Stimulated activated CD8-positive, alpha-beta memory T cell treated with anti-CD3 and anti-CD28 coated beads, Interleukin-7, amount 100 ng/mL, for 1 hour (primary cell): ENCODE measurements at places on chromosomes 2 and 18.

GRCh38 chr2:191985740-191986139 is 138.9 kb upstream of the CAVIN2 start:
- DNase-seq = no peak

DNA sequence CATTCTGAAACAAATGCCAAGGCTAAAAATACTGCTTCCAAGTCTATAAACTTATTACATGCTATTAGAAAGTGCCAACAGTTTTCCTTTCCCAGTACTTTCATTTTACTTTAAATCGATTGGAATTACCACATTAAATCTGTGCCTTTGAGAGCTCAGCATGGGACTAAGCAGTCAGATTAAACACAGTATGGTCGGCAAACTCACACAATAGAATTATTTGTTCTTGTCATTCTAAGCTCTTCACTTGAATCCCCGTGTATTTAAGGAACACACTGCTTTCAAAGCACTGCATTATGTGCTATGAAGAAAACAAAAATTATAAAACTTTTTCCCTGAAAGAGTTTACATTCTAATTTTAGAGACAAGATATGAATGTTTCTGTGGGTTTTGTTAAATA is 444.4 kb upstream of the SLC39A10 start:
- DNase-seq = no peak

- DNase-seq = peak; percentile 25
These were observed 10.8 kb upstream of the ERMN start for GRCh38 chr2:157336137-157337010.

- DNase-seq = no peak
These were observed 88.5 kb downstream of the PRKCE start for GRCh38 chr2:45739796-45740485.

GRCh38 chr18:12038082-12038638 is 55.5 kb upstream of the ANKRD62 start:
- no peak for DNase-seq

GRCh38 chr2:96344011-96344410 is 8.4 kb downstream of the NCAPH start:
- no peak for DNase-seq

- DNase-seq = no peak
These were observed 70.6 kb downstream of the VWA3B start for GRCh38 chr2:98157557-98157956.

DNA sequence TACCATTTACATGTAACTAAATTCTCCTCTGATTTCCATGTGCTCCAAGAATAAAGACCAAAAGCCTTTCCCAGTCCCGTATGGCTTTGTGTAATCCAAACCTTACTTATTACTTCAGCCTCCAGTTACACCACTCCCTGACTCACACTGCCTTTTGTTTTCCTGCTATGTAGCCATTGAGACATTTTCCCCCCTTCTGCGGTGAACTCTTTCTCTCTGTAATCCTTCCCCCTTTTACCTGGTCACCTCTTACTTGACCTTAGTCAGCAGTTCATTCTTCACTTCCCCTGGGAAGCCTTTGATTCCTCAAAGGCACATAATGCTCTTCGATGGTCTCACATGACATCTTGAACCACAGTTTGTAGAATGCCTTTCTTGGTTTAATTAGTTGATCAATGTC is 256.0 kb upstream of the FANCL start:
- no peak for DNase-seq

DNA sequence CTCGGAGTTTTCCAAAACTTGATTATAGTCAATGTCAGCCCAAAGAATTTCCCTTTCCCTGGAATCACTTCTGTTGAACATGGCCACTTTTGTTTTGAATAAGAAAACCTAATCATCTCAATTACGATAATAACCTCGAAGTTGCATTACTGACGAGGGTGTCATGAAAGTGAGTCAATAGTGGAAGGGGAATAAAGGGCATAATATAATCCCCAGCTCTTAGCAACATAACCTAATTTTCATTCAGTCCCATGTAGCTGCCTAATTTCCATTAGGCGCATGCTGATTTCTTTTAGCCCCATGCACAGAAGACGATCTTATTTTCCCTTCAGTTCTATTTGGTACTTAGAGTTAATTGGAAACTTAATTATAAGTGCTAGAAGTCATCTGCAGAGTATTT is 51.1 kb upstream of the RAPH1 start:
- no peak for DNase-seq

DNA sequence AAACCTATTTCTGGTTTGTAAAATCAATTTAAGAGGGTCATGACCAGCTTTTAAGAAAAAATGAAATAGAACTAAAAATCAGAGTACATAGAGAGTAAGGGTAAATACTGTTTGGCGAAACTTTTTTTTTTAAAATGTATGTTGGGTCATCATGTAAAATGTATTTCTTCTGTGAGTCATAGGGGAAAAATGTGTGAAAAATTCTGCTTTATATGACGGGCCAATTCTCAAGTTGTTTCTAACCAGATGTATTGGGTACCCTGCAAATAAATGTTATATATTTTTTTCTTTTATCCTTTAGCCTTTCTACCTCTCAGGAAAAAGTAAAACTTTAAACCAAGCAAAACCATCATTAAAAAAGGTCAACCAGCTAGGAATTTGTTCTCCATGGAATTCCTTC is 13.9 kb downstream of the AFTPH start:
- no peak for DNase-seq

DNA sequence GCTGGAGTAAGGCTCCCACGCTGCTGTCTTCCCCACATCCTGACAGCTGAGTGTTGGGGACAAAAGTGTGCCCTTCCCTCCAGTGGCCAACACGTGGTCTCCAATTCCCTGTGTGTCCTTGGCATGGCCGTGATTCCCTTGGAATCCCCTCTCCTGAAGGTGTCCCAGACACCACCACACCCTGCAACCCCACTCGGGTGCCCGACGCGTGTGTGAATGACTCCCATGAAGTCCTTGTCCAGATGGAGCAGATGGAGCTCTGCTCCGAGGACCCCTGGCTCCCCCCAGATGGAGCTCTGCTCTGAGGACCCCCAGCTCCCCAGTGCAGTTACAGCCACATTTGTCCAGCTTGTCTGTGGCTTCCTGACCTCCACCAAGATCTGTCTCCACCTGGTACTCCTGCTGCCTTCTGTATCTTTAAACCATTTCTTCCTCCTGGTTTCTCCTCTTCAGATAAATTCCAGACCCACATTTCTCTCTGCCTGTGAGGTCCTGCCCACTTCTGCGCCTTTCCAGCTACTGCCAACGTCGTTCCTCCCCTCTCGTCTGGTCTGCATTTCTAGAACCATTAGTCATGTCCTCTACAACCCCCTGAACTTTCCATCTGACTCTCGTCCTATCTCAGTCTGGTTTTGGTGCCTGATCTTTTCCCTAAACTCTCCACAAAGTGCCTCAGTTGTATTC is 86.8 kb upstream of the PXDN start:
- no peak for DNase-seq

DNA sequence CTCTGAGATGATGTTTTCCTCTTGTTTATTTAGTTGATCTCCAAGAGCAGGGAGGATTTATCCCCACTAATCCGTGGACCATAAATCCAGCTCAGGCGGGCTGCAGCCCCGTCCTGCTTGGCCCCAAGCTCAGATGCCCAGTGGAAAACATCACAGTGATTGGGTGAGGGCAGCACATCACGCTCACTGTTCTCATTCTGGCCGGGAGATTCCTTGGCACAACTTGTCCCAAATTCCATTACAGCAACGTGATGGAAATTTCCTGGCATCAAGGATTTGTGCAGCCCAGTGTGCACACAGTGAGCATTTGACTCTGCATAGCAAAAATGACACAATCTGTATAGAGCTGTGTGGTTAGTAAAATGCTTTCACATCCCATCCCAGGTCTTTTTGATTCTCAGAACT is 96.8 kb downstream of the VAPA start:
- no peak for DNase-seq

DNA sequence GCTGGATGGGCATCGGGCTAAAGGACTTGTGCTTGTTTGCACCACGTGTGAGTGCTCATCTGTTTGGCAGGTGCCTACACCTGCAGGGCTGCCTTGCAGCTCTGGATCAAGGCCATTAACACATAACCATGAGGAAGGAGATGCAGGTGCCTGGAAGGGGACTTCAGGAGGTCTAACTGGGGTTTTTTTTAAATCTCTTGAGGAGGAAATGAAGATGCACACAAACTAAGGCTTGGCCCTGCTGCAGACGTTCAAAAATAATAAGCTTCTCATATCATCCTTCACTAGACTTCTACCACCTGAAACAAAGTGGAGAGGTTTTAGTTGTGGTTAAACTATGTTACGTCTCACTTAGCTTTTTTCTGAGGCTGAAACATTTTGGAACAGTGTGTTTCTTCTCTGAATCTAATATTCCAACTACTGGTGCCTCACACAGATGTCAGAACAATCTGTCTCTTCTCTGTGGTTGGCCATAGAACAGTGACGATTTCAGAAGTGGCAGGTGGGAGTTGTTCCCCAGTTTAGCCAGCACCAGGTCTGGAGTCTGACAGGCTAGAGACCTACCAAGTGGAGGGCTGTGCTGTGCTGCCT is 36.5 kb downstream of the BCL2L11 start:
- DNase-seq = no peak

- DNase-seq = no peak
These were observed 433.5 kb upstream of the LRATD1 start for GRCh38 chr2:14199040-14199439.

DNA sequence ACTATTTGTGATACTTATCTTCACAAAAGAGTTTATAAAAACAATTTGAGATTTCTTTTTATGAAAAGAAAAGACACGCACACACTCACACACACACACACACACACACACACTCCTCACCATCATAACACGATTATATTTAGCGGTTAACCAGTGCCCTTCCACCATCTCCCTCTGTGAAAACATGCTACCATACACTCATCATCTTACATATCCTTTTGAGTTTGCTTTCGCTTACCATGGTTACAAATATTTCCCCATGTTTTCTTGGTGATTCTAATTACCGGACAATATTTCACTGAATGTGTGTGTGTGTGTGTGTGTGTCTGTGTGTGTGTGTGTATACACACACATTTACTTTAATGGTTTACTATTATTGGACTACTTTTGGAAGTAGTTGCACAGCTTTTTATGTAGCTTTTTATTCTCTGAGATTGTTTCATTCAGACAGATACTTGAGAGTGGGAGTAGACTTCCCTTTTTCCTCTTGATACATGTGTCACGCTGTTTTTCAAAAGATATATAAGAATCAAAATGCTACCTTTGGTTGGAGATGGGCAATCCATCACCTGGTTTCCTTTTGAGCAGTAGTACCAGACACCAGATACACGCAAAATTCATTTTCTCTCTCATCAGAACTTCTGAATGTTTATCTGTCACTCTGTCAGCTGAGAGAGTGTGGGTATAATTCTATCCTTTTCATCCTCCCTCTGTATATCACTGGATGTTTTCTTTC is 138.1 kb downstream of the SETBP1 start:
- DNase-seq = no peak
